Hematopoietic multipotent progenitor cell treated with erythropoietin and hydrocortisone succinate and interleukin-3 and kit ligand, for 6 days (in vitro differentiated cells): ENCODE measurements at places on chromosomes 2 and 18.

GRCh38 chr2:31348618-31349017 lies 65.9 kb downstream of the XDH start:
- no peak for DNase-seq

GRCh38 chr2:3631851-3632659 lies 25.9 kb upstream of the ALLC start:
- no peak for DNase-seq

GRCh38 chr2:189698020-189698887 lies 23.8 kb downstream of the ANKAR start:
- peak; percentile 92 for DNase-seq

- DNase-seq, result no peak
Measured at GRCh38 chr2:176592216-176592615, 323.0 kb downstream of the MTX2 start.

GRCh38 chr2:39875182-39875913 lies 96.3 kb upstream of the THUMPD2 start:
- no peak for DNase-seq

DNA sequence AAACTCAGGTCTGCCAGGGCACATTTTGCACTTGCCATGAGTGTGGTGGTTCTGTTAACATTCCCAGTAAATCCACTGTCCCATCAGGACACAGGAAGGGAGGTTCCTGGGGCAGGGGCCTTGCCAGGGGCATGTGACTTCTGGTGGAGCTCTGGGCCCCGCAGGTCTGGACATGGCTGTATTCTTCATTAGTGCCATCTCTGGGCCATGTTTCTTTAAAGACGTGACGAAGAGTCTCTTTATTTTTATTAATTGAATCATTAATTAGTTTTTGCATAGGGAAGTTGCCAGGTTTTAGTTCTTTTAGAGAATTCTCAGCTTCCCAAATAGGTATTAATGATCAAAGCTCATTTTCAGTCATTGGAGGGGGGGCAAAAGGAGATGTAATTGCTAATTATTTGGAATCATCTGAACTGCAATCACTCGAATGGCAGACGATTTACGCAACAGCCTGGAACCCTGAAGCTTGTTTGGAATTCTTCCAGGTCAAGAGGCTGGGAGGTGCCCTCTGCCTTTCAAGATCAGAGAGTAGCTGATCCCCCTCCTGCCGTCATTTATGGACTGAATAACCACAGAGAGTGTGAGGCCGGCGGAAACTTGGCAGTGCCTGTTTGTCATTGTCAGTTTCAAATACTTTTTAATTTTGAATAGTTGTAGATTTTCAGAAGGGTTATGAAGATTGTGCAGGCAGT lies 106.2 kb downstream of the RTP5 start:
- no peak for DNase-seq

GRCh38 chr2:30665761-30666265 lies 141.4 kb downstream of the CAPN13 start:
- DNase-seq, result no peak

GRCh38 chr2:2757764-2758163 lies 426.7 kb upstream of the MYT1L start:
- DNase-seq, result no peak

- DNase-seq, result no peak
Measured at GRCh38 chr2:65661980-65662653, 229.7 kb upstream of the SPRED2 start.

- DNase-seq, result no peak
Measured at GRCh38 chr2:121564905-121565304, 34.2 kb downstream of the RNU4ATAC start.

DNA sequence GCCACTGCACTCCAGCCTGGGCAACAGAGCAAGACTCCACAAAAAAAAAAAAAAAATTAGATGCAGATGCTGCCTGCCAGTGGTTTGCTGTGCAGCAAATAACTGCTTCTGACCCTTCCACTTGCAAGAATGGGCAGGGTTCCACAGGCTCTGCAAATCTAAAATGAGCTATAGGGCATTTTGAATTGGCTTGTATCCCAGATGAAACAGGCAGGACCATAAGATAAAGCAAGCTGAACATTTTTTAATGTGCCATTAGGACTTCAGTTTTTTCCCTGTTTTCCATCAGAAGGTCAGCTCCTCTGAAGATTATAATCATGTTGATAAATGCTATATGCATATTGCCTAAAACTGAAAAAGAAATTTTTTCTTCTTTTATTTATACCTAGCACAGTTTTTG lies 15.7 kb upstream of the FZD7 start:
- peak; percentile 43 for DNase-seq

DNA sequence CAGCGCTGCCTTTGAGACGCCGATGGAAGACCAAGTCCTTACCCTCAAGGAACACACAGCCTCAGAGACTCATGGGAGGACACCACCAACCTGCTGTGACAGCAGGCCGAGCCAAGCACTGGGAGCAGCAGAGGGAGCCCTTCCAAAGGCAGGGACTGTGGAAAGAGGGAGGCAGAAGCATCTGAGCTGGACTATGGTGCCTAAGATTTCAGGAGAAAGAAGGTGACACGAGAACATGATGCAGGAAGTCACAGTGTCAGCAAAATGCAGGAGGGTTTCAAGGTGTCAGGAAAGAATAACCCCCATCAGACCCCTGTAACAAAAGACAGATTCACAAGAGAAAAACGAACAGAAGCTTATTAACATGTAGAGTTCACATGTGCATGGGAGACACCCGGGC lies 24.2 kb upstream of the COX7A2L start:
- DNase-seq, result no peak

DNA sequence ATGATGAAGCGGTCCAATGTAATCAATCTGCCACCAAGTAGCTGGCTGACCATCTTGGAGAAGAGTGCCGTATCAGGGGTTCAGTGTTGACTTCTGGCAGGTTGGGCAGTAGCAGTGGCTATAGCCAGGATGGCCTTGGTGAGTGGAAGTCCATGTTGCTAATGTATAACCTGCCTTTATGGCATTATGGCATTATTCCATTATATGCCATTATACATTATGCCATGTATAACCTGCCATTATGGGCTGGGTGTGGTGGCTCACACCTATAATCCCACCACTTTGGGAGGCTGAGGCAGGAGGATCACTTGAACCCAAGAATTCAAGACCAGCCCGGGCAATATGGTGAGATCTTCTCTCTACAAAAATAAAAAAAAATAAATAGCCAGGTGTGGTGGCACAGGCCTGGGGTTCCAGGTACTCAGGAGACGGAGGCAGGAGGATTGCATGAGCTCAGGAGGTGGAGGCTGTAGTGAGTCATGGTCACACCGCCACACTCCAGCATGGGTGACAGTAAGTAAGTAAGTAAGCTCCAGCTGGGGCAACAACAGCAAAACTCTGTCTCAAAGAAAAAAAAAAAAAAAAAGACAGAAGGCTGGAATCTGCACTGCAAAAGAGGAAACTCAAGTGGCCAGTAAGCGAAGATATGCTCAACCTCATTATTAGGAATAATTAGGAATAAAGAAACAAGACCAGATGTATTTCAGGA lies 24.4 kb upstream of the EMILIN2 start:
- no peak for DNase-seq

DNA sequence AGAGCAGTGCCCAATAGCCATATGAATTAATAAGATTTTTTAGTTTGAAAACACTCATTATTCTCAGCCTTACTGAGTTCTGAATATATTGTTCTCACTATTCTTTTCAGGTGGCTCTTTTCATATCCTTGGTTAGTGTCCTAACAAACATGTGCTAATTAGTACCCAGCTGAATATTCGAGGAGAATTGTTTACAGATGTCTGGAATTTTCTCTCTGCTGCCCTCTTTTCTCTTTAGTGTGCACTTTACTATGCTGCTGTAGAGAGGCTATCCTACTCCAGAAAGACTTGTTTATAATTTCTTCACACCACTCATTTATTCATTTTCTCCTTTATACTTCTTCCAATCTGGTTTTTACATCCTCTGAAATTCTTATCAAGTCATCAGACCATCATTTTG lies 405.3 kb downstream of the SPAG16 start:
- no peak for DNase-seq

- DNase-seq, result no peak
Measured at GRCh38 chr18:58015065-58015780, 28.8 kb upstream of the NEDD4L start.

DNA sequence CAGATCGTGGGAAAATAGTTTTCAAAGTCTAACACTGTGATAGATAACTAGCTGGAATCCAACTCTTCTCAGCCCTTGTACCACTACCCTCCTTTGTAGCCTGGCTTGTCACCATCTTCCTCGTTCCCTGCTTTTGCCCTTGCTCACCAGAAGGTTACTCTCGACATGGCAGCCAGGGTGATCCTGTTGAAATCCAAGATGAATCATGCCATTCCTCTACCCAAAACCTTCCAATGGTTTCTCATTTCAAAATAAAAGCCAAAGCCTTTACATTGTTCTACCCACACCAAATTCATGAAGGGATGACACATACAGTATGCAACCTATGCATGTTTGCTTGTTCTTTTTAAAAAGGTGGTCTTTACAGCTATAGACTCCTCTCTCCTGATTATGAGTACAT lies 45.7 kb downstream of the STAT4 start:
- no peak for DNase-seq

DNA sequence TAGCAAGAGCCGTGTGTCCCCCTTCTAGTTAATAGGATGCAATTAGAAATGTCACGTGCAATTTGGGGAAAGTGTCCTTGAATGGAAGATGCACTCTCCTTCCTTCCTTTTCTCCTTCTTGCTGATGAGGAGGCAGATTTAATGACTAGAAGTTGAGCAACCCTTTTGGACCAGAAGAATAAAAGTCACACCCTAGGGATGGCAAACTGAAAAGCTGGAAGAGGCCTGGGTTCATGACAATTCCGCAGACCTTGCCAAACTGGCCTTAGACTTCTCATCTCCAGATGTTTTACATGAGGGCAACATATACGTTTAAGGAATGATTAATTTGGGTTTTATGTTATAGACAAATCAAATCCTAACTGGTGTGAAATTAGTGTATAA lies 38.6 kb upstream of the NCOA1 start:
- DNase-seq, result no peak

GRCh38 chr2:53782676-53783075 lies 4.1 kb downstream of the ASB3 start:
- no peak for DNase-seq

DNA sequence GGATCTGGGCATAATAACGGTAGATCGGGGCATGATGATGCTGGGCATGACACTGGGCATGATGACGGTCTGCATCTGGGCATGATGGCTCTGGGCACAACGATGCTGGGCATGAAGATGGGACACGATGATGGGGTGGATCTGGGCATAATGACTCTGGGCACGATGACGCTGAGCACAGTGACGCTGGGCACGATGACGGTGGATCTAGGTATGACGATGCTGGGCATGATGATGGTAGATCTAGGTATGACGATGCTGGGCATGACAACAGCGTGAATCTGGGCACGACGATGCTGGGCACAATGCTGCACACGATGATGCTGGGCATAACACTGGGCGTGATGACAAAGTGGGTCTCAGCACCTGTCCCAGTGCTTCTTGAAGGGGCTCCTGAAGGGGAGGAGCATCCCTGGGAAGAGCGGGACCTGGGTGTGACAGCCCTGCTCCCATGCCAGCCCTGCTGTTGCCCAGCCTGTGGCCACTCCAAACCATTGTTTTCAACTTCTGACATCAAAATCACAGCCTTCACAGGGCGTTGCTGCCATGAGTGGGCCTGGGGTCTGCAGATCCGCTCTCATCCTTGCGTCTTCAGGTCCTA lies 30.4 kb upstream of the ALLC start:
- no peak for DNase-seq

- DNase-seq, result no peak
Measured at GRCh38 chr2:200042944-200043343, 87.6 kb downstream of the MAIP1 start.
